ENCODE measurements at places on chromosomes 1 and 21.

DNA sequence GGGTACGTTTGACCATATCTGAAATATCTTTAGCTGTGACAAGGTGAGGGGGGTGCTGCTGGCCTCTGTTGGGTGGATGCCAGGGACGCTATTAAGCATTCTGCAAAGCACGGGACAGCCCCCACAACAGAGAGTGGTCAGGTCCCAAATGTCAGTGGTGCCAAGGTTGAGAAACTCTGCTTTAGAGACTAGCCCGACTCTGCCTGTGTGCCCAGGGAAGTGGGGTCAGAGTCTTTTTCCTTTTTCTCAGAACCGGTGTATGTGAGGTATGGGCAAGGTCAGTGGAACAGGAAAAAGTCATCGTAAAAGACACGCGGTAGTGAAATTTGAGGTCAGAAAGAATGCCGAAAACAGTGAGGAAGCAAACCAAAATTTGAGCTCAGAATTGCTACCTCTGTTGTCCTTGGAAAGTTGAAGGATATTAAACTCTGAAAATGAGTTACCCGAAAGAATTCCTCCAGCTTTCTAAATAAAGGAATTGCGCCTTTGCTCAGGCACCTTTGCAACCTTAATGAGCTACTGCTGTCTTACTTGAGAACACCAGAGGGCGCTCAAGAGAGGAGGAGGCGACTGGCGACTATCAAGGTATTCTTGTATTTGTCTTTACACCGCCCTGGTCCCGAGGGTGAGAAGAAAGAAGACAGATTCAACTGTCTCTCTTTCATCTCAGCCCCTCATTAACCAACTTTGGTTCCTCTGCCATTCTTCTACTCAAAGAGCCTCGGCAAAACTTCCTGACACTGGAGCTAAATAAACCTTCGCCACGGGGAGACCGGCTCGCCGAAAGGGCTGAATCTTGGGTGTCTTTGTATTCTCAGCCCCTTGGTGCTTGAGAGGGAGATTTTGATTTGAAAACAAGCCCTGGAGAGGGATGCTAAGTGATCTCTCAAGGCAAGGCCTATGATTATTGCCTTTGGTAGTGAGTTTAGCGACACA lies 85.4 kb upstream of the OLIG2 start:
- DNase-seq, result peak; percentile 56

- no peak for DNase-seq
Measured at GRCh38 chr1:189141056-189141455, 1336.6 kb downstream of the BRINP3 start.

- DNase-seq, result peak; percentile 38
Measured at GRCh38 chr1:40808444-40808843, 24.9 kb downstream of the KCNQ4 start.

DNA sequence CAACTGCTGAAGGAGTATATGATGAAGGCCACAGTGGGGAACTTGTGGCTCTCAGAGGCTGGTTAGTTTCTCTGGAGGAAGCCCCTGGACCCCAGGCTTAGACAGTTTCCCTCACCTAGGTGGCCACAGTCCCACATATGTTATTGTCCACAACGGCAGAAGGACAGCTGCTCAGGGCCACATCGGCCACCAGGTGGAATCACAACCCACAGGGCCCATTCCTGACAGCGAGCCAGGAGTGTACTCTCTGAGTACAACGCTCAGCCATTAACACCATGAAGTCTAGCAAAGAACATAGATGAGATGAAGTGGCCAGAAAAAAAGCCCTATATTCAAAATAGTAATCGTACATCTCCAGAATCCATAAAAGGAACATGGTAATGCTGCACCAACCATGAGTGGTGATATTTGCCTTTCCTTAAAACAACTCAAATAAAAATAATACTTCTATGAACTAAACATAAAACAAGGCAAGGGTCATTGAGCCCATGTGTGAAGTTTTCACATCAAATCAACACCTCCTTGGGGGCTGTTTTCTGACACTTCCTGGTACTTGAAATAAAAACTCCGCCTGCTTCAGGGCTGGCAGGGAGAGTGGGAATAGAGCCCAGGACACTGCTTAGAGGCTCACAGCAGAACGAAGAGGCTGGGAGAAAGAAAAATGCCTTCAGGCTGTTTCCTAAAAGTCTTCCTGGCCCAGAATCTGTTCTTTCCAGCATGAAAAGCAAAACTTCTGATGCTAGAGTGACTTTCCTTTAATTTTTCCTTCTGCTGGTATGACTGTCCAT lies 383.3 kb downstream of the HHAT start:
- DNase-seq, result no peak

DNA sequence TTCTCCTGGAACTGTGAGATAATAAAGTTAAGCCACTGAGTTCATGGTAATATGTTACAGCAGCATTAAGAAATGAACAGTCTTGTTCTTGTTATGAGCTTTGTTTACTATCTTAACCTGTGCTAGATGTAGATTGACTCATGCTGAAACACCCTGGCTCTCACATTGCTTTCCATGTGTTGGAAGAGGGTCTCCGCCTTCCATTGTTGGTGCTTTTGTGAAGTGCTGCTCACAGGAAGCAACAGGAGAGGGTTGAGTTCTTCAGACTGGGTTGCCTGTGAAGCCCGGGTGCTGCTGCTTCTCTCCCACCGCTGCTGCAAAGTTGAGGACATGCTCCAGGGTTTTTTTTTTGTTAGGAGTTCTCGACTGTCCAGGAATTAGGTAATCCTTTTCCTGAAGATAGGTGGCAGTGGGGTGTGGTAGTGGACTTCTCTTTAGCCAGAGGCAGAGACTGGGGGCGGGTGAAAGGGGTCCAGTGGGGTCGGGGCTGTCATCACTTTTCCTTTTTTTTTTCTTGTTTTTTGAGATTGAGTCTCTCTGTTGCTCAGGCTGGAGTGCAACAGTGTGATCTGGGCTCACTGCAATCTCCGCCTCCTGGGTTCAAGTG lies 28.7 kb upstream of the HMGN1 start:
- DNase-seq, result no peak

DNA sequence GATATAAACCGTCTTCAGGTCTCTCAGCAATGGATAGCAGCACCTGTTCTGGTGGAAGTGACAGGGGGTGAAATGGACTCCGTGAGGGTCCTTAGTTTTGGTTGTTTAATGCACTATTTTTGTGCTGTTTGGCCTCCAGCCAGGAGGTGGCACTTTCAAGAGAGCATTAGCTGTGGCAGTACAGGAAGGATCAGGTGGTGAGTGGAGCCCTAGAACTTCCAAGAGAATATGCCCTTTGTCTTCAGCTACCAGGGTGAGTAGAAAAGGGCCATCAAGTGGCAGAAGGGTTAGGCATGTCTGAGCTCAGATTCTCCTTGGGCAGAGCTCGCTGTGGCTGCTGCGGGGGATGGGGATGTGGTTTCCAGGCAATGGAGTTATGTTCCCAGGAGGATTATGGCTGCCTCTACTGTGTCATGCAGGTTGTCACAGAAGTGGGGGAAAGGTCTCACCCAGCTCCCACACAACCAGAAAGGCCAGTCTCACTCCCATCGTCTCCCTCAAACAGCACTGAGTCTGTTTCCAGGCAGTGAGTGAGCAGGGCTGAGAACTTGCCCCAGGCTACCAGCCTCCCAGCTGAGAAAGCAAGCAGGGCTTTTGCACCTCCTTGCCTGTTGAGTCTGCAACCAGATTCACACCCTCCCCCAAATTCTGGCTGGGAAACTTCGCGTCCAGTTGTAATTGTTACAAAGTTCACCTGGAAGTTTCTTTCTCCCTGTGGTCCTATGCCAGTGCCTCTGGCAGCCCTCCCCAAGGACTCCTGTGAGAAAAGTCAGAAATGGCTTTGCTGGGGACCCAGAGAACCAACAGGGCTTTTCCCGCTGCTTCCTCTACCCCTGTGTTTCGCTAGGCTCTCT lies 39.1 kb upstream of the TTLL7 start:
- no peak for DNase-seq

DNA sequence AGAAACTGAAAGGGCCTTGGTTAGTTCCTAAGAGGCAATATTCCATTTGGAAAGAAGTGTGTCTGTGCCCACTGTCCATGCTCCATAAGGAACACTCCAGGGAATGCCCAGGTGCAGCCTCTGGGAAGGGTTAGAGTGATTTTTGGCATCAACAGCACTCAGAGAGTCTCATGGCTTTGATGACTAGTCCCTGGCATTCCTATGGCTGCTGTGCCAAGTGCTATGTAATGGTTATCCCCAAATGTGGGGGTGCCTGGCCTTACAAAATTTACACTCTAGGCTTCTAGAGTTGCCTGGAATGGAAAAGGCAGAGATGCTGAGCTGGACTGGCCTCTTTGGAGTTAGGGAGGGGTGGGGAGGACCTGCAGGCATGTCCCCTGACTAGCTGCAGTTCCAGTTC lies 75.0 kb upstream of the BCAR3 start:
- no peak for DNase-seq

DNA sequence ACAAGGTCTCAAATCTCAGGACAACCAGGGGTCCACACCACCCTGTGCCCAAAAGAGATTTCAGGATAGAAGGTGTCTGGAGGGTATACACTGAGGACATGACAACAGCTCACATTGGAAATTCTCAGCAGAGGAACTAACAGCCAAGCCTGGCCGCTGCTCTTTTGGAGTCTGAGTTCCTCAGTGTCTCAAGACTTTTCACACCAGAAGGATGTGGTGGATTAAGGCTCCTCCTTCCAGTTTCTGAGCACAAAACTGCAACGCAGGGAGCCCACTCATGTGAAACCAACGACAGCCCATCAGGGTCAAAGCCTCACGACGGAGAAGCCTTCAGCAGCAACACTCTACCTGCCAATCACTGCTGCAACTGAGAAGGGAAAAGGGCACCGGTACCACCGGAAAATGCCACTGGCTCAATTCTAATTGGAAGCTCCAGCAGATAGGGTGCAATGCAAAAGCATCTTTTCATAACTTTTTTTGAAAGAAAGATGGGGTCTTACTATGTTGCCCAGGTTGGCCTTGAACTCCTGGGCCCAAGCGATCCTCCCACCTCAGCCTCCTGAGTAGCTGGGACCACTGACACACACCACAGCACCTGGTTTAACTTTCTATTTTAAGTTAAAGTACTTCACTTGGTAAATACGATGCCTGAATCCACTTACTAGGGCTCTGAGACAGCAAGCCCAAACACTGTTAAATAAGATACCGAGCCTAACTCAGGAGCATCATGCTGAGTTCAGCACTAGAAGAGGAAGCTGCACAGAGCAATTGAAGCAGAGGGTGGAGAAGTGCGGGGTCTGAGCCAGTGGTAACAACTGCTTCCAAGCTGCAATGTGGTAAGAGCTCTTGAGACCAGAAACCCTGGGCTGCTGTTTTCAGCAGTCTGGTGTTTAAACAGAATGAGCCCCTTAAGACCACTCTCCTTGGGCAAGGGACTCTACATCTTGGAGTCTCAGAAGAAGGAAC lies 7.8 kb downstream of the CAPZB start:
- DNase-seq, result no peak

DNA sequence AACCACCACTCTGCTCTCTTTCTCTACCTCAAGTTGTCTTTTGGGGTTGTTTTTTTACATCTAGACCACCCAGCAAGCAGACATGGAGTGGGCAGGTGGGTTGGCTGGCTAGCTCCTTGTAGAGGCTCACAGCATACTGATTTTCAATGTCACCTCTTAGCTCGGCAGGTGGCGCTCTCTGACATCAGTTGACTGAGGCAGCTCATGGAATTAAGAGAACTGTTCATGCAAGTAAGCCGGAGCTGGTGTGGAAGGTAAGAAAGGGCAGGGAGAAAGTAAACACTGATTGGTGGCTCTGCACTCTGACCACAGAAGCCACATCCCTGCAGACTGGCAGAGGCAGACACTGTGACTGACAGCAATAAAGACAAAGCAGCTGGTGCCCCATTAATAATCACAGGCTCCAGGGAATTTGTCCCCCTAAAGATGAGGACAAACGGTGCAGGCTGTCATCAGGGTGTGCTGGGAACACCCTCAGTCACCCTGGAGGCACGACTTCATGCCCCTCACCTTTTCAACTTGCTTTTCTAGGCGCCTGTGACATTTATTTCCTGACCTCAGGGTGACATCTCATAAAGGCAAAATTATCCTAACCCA lies 226.8 kb downstream of the LMX1A start:
- DNase-seq, result peak; percentile 44

GRCh38 chr1:107936498-107937481 lies 28.2 kb downstream of the VAV3 start:
- peak; percentile 92 for DNase-seq

DNA sequence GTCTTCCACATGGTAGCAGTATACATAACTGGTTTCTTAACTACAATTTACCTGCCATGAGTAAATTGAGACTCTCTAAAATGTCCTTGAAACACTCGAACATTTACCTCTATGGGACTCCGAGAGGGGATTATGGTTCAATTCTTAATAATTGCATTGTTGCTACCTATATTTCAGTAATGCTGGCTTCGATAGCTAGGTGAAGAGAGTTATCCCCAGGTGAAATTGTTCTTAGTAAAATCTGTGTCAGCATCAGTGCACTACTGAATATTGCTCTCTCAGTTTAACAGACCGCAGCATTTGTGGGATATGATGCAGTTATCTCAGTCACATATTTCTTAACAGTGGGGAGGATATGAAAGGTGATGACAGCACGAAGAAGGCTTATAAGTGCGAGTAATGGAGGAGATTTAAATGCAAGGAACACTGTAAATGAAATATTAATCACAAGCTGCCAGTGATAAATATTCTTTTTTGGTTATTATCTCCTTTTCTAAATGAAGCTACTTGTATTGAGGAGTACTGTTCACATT lies 801.9 kb downstream of the BRINP3 start:
- DNase-seq, result no peak

All from EH (cell line).